ENCODE measurements at places on chromosomes 12 and 14.

- no peak for DNase-seq
Measured at GRCh38 chr14:100146531-100147091, 12.8 kb downstream of the DEGS2 start.

DNA sequence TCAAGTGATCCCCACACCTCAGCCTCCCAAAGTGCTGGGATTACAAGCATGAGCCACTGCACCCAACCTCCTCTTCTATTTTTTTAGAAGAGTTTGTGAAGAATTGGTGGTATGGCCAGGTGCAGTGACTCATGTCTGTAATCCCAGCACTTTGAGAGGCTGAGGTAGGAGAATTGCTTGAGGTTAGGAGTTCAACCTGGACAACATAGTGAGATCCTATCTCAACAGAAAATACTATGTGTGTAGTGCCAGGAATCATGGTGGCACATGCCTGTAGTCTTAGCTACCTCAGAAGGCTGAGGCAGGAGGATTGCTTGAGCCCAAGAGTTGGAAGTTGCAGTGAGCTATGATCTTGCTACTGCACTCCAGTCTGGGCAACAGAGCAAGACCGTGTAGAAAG is 5.5 kb upstream of the ATF7 start:
- DNase-seq, result no peak

GRCh38 chr12:102958073-102958829 is 777 bp downstream of the ASCL1 start:
- no peak for DNase-seq

- DNase-seq, result no peak
Measured at GRCh38 chr12:27902651-27903050, 69.9 kb downstream of the PTHLH start.

GRCh38 chr12:53201639-53202038 is 5.4 kb downstream of the ITGB7 start:
- DNase-seq, result no peak

- DNase-seq, result no peak
Measured at GRCh38 chr12:85807730-85808129, 28.5 kb downstream of the RASSF9 start.

DNA sequence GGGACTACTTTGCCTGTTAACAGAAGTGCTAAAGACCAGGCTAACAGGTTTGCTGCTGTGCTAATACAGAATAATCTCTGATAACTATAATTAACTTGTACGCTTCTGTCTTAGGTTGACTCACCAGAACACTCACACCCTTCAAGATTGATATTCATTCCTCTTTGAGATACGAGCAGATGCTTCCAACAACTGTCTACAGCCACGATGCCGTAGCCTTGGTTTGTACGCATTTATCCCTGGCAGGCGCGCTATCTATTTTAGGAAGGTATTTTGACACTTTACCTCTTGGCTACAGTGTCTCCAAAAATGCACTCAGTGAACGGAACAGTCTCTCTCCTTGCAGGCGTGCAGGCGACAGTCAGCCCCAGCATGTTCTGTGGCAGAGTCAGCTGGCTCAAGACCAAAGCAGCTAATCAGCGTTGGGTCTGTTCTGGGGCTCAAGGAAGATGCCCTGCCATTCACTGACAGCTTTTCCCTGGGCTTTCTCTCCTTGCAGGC is 146.4 kb upstream of the PRICKLE1 start:
- DNase-seq, result no peak

DNA sequence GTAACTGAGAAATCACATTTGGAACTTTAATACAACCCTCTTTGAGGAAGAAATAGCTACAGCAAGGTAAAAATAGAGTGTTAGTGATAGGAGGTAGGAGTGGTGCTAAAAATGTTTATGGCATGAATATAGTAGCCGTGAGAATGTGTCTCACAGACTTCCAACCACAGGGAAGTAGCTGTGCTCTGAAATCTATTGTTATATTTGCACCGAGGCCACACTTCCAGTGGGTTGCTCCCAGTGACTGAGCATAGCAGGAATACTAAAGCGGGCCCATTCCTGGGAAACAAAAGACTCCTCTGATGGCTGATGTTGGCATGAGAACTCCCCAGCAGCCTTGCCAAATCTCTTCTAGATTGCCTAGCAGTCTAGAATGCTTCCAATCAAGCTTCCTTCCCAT is 174.1 kb upstream of the PLXNC1 start:
- no peak for DNase-seq

- DNase-seq, result no peak
Measured at GRCh38 chr12:49684310-49684854, 22.8 kb downstream of the FMNL3 start.

- no peak for DNase-seq
Measured at GRCh38 chr12:32567296-32567674, 111.8 kb upstream of the DNM1L start.

DNA sequence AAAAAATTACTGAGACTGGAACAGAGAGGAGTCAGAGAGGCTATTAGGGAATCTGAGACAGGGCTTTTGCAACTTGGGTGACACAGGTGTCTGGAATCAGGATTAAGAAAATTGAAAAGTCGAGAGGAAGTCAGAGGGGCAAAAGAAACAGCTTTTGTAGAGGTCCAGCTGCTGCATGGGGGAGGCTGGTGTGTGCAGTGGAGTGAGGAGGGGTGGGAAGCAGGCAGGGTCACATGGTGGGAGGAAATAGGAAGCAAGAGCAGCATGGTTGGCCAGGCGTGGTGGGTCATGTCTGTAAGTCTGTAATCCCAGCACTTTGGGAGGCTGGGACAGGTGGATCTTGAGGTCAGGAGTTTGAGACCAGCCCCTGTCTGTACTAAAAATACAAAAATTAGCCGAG is 69.7 kb upstream of the VRK1 start:
- DNase-seq, result no peak

- DNase-seq, result no peak
Measured at GRCh38 chr14:33951183-33951840, 438 bp upstream of the EGLN3 start.

- no peak for DNase-seq
Measured at GRCh38 chr12:89235189-89235993, 116.9 kb downstream of the DUSP6 start.

DNA sequence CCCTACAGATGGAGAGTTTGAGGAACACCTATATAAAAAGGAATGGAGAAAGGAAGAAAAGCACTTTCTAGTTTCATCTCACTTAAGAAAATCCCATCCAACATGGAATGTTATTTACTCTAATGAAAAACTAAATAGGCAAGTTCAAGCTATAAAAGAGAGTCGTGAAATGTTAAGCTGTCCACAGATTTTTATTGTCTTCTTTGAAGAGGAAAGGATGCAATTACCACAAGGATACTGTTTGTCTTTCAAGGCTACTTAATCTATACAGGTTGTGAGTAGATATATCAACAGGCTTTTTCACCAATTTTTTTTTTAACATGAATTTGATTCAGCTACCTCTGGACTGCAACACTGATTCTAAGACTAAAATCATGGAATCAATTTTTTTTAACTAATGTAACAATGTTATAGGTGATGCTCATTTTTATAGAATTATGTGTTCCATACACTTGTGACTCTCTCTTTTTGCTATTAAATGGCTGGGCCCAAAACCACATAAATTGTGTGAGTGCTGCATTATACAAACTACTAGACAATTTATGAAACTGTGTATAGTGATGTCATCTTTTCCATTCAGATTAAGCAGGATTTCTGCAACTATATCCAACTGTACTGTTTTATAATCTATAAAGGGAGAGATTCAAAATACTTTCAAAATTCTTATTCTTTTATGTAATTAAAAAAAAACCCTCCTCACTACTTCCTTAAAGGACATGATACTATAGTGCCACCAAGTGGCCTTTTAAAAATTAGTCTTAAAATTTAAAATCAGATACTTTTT is 26.8 kb upstream of the BMAL2 start:
- no peak for DNase-seq

- no peak for DNase-seq
Measured at GRCh38 chr12:103851127-103851526, 10.1 kb upstream of the NT5DC3 start.

DNA sequence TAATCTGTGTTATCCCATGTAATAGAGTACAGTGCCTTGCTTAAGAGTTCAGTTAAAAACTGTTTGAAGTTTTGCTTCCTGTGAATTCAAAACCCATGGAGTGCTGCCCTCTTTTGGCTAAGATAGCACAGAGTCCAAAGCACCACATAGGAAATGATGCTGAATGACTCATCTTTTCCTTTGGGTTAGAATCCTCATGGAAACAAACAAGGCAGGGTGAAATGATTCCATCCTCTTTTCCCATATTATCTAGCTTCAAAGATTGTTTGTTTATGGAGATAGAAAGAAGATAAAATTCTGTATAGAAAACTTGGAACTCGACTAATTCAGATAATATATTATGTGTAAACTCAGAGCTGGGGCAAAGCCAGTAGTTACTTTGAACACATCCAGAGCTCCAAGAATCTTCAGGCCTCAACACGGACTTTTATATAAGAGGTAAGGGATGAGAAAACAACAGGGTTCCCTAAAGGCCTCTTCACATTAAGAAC is 87.4 kb downstream of the OTOGL start:
- DNase-seq, result no peak

- no peak for DNase-seq
Measured at GRCh38 chr12:111173836-111174235, 195.1 kb downstream of the PHETA1 start.

DNA sequence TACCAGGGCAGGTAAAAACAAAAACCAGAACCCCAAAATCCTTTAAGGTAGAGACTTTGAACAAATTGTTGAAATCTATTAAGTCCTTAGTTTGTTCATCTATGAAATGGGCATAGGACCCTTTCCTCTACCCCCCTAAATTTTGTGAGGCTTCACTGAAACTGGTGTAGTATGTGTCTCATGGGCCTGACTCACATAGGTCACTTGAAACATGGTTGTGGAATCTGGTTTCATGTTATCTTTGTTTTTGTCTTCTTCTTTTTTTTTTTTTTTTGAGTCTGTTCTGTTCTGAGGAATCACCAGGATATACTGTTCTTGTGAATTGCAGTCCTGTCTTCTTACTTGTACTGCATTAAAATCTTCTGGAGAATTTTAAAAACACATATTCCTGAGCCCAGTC is 202.2 kb downstream of the KTN1 start:
- no peak for DNase-seq

GRCh38 chr14:89136587-89136986 is 280.4 kb downstream of the FOXN3 start:
- no peak for DNase-seq

DNA sequence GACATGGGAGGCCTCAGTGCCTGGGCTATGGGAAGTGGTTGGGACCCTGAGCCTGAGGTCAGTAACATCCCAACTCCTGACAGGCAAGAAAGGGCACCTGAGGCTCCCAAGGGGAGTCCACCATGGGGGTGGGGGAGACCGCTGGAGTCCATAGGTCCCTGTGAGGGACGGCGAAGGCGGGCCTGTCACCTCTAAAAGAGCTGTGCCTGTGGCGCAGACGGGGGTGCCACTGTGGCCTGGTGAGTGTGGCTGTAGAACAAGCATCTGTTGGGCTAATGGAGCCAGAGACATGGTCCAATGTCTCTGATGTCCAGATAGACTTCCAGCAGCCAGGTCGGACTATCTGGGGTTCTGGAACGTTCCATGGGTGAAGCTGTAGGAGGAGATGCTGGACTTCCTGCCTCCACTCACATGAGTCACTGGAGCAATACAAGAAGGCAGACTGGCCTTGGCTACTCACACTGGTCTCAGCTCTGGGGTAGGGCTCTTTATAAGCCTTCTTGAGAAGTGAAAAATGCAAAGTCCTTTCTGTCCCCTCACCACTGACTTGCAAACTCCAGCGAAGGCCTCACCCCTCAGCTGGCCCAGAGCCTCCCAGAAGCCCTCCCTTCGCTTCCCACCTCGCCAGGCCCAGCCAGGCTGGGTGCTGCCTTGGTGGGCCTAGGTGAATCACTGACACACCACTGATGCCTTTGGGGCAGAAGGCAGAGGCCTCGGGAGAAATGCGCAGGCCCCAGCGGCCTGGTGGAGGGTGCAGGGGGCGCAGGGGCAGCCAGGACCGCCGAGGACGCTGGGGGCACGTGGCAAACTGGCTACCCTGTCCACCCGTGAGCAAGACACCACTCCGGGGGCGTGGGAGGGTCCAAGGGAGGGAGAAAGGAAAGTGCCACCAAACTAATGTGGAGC is 1.1 kb upstream of the TRAF3 start:
- no peak for DNase-seq

DNA sequence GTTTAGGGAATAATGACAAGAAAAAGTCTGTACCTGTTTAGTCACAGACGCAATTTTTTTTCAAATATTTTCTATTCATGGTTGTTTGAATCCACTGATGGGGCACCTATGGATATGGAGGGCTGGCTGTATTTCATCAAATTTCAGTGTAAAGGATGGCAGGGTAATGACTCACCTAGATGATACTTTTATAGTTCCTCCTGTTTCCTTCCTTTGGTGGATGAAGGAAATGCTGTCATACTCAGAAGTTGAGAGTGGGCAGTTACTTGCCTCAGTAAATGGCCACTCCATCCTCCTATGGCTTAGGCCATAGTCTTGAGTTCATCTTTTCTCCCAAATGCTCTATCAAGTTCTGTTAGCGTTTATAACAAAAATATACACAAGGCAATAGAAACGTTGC is 18.9 kb upstream of the C12orf71 start:
- no peak for DNase-seq

DNA sequence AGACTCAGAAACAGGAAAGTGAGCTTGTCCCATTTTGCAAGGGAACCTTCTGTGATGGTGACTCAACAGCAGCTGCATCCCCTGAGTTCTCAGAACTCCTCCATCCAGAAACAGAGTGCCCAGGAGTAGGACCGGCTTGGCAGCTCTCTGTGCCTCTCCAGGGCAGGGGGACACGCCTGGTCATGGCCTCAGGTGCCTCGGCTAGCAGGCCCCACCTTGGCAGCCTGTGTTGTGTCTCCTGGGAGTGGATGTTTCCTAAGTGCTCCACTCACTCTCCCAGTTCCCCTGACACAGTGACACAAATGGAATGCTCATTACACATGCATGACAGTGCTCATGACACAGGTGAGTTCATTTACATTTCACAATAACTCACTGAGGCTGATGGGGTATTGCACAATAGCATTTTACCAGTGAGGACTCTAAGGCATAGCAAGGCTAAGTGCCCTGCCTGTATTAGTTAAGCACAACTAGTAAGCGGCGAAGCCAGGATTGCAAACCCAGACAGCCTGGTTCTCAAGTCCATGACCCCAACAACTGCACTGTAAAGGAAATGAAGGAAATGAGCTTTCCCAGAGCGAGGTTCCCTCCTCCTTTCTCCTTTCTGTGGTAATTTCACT is 47.4 kb downstream of the CALM1 start:
- no peak for DNase-seq

DNA sequence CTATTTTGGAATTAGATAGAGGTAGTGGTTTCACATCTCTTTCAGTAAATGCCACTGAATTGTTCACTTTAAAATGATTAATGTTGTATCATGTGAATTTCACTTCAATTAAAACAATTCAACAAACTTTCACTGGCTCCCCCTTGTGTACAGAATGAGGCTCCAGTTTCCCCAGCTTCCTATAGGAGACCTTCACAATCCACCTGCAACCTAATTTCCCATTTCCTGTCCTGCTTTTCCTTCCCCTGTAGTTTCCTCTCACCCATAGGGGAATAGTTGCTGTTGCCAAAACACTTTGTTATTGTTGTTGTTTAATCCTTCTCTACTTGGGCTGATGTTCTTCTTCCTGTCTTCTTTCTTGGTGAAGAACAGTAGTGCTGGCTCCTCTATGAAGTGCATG is 59.8 kb downstream of the NPAS3 start:
- DNase-seq, result no peak
